CD4-positive, alpha-beta T cell treated with Interleukin-15 for 1 hour (primary cell): ENCODE measurements at places on chromosomes 11 and 22.

DNA sequence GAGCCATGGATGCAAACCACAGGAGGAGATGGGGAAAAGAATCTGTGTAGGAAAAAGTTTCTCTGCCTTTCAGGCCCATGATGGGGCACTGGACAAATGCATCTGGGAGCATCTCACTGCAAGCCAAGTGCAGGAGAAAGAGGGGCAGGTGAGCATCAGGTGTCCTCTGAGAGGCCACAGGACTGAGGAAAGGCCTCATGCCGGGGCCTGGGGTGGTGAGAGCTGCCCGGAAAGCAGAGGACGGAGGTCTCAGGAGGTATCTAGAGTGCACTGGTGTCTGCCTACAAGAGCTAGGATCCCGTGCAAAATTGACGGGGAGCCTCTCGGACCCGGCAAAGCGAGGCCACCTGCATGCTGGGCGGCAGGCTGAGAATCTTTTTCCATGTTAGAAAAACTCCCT is 73.9 kb downstream of the CTTN start:
- no peak for DNase-seq

GRCh38 chr11:3010521-3011275 is 18.6 kb upstream of the NAP1L4 start:
- DNase-seq: no peak

GRCh38 chr22:31768422-31769059 is 14.7 kb downstream of the DEPDC5 start:
- DNase-seq: no peak

- DNase-seq: no peak
Observed at GRCh38 chr11:75479597-75480145, 46.1 kb downstream of the GDPD5 start.

DNA sequence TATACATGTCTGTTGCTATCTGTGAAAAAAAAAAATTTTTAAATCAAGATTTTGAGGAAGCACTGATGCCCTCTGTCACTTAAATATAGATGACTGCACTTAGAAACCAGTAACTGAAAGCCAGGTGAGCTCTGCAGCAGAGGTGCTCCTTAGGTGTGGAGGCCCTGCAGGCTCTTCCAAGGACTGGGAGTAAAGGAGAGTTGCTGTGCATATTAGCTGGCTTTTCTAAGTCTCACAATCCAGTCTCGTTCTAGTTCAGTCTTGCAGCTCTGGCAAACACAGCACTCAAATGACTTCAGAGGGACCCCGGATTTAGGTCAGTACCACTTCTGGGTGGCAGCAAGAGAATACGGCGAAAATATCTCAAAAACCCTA is 61.0 kb downstream of the LARGE2 start:
- DNase-seq: no peak

DNA sequence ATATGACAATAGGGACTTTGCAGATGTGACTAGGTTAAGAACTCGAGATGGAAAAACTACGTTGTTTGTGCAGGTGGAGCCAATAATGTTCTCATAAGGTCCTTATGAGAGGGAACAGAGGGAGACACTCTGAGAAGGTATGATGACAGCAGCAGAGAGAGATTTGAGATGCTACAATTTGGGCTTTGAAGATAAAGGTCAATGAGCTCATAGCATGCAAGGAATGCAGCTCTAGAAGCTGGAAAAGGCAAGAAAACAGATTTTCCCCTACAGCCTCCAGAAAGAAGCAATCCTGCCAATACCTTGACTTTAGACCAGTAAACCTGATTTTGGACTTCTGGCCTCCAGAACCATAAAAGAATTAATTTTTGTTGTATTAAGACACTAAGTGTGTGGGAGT is 21.1 kb downstream of the FAM76B start:
- no peak for DNase-seq

DNA sequence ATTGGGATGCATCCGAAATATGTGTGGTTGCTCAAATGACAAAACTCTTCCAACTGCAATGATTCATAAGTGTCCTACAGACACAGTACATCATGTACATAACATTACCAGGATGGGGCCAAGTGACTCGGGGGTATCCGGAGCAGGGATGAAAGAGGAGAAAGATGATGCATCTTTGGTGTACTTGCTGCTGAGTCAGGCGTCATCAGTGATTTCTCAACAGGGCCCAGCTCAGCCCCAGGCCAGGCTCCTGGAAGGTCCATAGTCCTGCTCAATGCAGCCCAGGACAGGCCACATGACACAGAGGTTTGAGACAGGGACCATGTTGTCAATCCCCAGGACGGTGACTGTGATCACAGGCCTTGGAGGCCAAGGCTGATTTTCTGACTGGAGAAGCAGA is 59.3 kb downstream of the GGTLC2 start:
- no peak for DNase-seq

GRCh38 chr11:31656051-31656450 is 146.5 kb downstream of the ELP4 start:
- DNase-seq: no peak

GRCh38 chr11:121968638-121969037 is 147.4 kb downstream of the BLID start:
- DNase-seq: no peak

DNA sequence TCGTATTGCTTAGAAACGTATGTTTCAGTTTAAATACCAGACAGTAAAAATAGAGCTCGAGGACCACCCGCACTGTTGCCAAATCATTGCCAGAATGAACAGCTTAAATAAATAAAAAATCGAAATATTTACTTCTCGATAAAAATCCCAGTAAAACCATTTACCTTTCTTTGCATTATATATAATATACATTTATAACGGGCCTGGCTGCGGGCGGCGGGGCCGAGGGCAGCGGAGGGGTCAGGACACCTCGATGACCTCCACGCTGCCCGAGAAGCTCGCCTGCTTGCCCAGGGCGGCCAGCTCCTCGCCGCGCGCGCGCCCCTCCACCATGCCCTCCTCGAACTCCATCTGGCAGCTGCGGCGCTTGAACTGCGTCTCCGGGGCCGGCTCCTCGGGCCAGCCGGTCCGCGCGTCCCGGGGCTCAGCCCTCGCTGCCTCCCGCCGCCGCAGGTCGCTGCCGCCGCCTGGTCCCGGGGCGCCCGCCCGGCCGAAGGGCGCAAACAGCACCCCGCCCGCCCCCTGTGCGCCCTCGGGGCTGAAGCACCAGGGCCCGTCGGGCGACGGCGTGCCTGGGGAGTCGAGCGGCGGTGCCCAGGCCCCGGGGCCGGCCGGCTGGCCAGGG is 15.7 kb downstream of the DUSP8 start:
- no peak for DNase-seq

GRCh38 chr11:5922749-5923426 is 19.2 kb upstream of the OR56A3 start:
- no peak for DNase-seq

- DNase-seq: no peak
Observed at GRCh38 chr11:47010179-47010578, 73.6 kb downstream of the CSTPP1 start.

- no peak for DNase-seq
Observed at GRCh38 chr11:131867457-131868257, 497.2 kb downstream of the NTM start.

DNA sequence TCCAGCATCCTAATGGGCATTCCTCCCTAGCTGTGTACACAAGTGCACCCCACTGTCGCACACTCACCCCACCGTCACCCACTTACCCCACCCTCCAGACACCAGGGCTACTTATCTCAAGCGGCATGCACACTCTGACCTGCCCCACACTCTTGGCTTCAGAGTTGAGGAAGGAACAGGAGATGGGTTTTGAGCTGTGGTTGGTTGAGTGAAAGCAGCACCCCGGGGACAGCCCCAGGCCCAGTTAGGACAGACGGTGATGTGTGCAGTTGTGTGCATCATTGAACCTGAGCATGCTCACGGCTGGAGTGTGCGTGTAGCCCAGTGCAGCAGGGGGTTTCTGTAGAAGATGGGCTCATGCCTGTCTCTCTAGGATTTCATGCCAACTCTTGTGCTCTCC is 32.5 kb downstream of the AHNAK start:
- DNase-seq: no peak

DNA sequence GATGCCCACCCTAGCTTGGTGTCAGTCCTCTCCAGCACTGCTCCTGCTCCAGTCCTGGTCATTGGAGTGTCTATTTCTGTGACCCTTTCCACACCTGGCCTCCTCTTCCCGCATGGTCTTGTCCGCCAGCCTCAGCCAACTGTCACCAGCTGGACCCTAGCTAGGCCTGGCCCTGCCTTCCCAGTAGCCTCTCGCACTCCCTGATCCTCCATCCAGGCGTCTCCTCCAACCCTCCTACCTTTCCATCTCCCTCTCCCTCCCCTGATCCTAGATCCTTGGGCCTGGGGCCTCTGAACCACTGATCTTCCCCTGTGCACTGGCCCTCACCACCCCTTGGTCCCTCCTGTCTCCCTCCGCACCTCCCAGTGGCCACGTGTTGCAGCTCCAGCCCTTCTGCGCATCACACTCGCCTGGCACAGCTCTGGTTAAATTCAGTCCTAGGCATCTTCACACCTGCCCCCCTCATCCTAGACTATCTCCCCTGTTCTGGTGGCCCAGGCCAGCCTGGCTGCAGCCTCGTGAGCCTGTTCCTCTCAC is 9.9 kb downstream of the SYNGR1 start:
- no peak for DNase-seq

- DNase-seq: no peak
Observed at GRCh38 chr11:127470306-127470884, 469.8 kb upstream of the KIRREL3 start.

DNA sequence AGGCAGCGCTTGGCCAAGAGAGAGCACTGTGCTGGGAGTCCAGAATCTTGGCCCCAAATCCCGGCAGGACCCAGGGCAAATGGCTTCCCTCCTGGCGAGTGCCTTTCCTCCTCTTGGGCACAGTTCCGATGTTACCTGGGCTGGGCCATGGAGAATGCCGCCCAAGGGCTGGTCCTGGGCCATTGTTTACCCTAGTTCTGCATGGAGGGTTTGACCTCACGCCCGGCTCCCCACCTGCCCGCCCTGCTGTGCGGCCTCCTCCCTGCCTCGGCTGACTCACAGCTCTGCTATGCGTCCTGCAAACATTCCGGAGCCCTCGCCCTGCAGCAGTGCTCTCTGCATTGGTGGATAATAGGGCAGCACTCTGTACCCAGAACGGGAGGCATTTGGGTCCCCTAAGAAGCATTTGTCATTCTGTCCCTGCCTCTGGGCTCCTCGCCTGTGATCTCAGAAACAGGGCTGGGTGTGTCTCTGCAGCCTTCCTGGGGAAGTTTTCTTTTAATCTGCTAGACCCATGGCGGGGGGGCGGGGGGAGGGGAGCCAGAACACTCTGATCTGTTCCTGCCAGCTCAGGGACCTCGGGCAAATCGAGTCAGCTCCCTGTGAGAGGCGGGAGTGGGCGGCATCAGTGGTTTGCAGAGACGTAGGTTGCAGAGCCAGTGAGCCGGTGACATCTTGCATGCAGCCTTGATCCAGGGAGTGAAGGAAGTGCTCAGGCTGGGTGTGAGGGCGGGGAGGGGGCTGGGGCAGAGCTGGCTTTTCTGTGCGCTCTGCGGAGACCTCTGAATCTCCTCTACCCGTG is 32.9 kb upstream of the SMIM38 start:
- peak; percentile 45 for DNase-seq

DNA sequence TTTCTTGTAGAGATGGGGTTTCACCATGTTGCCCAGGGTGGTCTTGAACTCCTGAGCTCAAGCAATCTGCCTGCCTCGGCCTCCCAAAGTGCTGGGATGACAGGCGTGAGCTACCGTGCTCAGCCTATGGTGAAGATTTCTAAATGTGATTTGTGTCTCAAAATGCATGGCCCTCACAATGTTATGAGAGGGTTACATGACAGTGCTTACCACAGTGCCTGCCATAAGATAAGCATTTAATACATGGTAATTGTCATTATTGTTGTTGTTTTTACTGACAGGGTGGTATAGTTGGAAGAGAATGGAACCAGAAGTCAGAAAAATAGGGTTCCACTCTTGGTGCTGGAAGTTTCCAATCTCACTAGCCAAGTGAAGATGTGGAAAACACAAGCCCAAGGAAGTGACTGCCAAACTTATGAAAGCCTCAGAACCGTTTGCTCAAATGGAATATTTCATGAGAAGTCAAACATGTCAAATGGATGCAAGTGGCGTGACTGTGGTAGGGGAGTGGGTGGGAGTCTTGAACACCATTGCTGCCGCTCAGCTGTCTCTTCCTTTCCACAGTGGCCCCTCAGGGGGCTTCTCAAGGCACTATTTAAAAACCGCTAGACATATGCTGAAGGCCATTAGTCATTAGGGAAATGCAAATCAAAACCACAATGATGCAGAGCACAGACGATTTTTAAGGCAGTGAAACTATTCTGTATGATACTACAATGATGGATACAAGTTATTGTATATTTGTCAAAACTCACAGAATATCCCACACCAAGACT is 29.1 kb upstream of the LMO2 start:
- DNase-seq: no peak

- DNase-seq: no peak
Observed at GRCh38 chr11:72815110-72815618, 953 bp downstream of the ATG16L2 start.

DNA sequence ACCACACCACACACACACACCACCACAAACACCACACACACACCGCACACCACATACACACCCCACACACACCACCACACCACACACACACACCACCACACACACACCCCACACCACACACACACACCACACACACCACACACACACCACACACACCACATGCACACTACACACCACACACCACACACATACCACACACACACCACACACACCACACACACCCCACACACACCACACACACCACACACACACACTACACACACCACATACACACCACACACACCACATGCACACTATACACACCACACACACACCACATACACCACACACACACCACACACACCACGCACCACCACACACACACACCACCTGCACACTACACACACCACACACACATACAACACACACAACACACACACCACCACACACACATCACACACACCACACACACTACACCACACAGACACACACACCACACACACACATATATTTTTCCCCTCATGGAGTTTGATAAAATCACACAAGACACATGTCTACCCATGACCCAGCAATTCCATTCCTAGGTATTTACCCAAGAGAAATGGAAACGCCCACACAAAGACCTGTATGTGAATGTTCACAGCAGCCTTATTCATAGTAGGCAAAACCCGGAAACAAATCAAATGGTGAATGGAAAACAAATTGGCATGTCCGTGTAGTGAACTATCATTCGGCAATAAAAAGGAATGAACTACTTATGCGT is 14.3 kb downstream of the CD5 start:
- DNase-seq: no peak

DNA sequence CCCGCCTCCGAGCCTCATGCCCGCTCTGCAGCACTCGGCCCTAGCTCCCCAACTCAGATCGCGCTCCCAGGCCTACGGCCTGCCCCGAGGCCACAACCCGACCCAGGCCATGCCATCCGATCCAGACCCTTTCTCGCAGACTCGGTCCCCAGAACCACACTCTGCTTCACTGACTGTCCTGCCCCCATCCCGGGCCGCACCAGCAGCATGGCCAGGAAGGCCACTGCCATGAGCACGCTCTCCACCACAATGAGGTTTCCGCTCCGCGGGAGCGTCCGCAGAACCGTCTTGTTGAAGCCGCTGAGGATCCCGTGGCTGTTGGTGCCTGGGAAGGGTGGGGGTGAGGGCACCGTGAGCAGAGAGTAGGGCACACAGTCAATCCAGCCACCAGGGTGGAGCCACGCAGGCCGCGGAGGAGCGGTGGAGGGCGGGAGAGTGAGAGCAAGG is 6.4 kb downstream of the UNC93B1 start:
- DNase-seq: no peak
